NCI-H1436 (cell line): ENCODE measurements at places on chromosomes 12 and 14.

DNA sequence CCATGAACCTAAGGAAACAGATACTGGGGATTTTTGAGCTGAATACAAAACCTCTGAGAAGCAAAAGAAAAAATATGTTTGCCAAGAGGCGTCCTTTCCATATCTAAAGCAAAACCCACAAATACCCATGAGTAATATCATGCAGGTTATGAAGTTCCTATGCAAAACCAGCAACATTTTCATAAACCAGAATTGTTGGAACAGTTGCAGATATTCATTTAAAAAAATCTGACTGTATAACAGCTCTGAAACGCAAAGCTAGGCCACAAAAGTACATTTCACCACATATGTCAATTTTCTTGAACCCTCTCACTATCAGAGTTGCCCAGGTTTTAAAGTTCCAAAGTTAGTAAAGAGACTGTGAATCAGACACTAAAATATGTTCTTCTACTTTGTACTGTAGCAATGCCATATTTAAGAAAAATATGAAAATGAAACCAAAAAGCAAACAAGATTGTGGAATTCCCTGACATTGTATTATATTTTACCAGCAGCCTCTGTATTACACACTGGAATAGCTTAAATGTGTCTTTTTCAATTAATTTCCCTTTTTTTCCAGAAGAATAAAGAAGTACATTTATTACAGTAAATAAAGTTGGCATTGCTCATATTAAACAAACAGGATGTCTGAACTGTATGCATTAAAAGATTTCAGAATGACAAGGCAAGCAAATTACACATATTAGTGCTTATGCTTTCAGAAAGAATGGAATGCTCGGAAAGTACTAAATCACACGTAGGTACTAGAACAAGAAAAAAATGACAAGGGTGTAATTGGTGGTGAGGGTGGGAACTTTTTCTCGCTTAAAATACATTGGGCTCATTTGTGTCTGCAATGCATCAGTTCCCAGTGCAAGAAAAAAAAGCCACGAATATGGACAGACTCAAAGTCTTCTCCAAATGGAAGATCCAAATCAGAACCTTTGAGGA, 33.6 kb upstream of the HIF1A start:
- DNase-seq: no peak

- no peak for DNase-seq
These were observed 8.3 kb downstream of the KTN1 start for GRCh38 chr14:55588259-55588699.

- DNase-seq: no peak
These were observed at the start of gene SPX for GRCh38 chr12:21526053-21526452. SPX (plus strand) TSS chr12:21526296; CDS start chr12:21526473, 177 bp downstream.

DNA sequence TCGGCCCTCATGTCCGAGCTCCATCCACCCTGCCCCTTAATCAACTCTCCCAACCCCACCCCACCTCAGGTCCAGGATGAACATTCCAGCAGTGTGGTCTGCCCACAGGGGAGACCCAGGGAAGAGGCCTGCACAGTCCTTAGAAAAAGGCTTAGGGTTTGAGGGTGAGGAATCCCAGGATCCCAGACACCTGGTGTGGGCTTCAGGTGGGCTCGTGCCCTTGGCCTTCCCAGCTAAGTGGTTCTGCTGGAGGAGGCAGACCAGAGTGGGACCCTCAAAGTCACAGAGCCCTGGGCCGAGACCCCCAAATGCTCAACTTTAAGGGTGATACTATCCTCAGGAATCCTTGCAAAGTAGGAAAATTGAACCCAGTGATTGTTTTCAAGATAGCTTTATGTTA, 25.4 kb upstream of the PPP2R5C start:
- DNase-seq: no peak

- no peak for DNase-seq
These were observed 350.8 kb downstream of the RPL10L start for GRCh38 chr14:46300765-46301164.

DNA sequence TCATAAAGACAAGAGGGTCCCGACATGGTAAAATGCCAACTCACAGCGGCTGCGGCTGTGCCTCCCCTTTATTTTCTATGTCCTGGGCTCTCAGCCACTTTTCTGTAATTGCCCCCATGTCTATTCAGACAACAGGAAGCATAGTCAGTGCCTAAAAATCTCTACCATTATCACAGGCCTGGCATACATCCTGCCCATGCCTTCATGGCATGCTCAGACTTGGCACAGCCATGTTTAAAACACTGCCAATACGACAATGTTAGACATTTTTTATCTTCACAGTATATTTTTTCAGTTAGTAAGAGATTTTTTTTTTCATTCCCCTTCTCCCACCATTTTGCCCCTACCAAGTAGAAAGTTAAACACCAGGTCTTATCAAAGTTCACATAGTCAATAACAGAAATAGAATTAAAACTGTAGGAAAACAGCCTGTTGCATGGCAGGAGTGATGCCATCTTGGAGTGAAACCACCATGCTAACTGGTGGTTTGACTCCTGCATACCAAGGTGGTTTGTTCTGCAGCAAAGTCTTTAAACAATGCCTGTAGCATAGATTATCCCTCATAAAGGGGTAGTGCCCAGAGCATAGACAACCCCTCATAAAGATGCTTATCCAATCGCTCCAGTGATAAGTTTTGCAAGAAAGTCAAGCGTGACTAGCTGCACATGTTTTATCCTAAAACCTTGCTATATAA, 18.9 kb upstream of the CERS5 start:
- DNase-seq: peak; percentile 69

DNA sequence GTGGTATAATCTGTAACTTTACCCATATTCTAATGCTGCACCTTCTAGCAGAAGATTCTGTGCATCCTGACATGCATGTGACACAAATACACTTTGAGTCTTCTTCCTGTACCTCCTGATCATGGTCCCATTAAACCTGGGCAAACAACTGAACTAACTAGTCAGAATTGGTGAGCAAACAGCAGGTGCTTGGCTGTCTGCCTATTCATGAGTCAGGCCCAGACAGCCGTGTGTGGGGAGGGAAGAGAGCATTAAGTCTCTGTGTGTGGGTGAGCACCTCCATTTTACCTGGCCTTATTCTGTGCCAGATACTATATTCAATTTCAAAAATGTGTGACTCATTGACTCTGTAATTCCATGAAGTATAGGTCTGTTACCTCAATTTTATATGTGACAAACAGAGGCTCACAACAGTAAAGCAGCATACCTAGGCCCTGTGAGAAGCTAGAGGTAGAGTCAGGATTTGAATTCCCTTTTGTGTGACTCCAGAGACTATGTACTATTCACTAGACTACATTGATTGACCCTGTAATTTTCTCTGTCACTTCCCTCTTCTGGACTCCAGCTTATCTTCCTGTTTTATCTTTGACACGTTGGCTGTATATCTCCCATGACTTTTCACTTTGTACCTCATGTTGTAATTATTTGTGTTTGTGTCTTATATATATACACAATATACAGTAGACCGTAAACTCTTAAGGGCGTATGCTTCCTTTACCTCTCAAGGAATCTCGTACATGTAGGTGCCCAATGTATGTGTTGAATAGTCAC, 32.2 kb downstream of the SUSD6 start:
- peak; percentile 87 for DNase-seq

DNA sequence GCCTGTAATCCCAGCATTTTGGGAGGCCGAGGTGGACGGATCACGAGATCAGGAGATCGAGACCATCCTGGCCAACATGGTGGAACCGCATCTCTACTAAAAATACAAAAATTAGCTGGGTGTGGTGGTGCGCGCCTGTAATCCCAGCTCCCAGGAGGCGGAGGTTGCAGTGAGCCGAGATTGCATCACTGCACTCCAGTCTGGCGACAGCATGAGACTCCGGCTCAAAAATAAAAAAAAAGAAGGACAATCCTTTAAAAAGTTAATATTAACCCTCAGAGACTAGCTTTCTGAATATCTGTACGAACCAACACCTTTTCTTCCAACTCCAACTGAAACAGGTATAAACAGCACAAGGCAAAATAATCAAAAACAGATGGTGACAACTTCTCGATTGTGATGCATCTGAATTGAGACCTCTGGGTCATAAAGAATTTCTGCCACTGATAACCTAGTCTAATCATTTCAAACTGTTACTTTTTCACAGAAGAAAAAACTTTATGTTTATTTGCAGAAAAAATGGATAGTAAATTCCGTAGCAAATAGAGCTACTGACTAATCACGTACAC, 27.8 kb downstream of the CLIP1 start:
- no peak for DNase-seq

GRCh38 chr12:85357609-85358008, 77.6 kb downstream of the ALX1 start:
- DNase-seq: no peak

DNA sequence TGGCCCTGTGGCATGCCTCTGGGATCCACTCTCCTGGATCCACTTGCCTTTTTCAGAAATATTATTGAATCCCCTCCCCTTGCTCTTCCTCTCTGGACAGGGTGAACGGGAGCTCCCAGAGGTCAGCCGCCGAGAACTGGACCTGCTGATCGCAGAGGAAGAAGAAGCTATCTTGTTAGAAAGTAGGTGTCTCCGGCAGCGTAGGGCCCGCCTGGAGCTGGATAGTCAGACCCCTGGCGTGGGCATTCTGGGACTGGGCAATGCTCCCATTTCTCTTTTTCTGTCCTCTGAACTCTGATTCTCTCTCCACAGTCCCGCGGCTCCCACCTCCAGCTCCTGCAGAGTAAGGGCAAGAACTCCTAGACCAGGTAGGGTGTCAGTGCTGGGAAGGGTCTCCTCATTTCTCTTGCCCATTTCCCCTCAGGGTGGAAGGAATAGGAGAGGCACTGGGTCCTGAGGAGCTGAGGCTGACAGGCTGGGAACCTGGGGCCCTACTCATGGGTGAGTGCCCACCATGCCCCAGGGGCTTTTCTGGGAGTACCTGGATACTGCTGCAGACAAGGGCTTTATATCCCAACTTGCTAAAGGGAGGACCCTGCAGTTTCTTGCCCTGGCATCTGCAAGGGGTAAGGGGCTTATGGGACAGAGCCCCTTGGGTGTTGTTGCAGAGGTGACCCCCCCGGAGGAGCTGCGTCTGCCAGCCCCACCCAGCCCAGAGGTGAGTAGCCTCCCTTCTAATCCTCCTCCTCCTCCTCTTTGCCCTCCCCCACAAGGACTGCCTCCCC, 5.4 kb downstream of the REC8 start:
- DNase-seq: no peak
